ENCODE measurements at places on chromosomes 5 and 9.

DNA sequence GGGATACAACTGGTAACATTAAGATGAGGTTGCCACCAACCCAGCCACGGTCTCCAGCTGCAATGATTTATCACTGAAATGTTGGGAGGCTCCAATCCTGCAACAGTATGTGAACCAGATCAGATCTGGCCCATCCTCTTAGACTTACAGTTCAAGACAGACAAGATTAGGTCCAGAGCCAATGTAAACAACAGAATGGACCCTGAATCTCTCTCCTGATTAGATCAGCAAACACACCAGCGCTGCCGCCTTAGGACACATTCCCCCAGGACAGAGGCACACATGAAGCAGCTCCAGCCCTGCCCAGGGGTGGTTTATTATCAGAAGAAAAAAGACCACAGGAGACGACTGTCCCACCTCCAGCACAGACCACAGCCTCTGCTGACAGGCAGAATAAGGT, 82.1 kb downstream of the SLIT3 start:
- DNase-seq, result no peak

DNA sequence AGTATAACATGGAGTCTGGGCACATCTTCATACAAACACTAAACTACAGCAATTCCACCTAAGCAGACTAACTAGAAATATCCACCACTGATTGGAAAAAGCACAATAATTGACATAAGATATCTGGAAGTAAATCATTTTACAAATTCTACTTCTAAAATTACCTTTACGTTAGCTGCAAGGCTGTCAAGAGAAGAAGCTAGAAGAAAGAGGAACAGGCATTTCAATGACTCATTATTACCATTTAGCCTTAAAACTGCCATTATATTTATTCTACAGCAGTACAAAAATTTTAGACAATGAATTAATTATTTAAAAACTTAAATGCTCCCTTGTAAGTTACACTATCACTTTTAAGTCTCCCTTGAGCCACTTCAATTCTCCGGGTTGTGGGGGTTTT, 43.4 kb upstream of the PLPP6 start:
- DNase-seq, result no peak

GRCh38 chr5:151413800-151414199, 33.6 kb upstream of the SLC36A1 start:
- DNase-seq, result no peak

DNA sequence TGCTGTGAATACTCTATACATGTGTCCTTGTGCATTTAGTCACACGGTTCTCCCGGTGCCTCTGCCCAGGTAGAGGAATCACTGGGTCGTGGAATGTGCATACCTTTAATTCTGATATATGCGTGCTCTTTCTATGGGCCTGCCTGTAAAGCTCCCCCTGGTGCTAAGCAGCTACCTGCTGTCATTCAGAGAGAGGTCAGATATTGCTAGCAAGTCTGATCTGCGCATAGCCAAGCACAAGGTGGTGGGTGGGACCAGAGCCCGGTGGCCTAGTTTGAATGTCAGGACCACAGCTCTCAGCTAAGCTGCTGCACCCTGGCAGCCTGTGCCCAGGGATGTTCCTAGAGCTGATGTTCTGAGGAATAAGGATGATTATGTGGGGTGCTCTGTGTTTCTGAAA, 33.4 kb downstream of the TJP2 start:
- no peak for DNase-seq

DNA sequence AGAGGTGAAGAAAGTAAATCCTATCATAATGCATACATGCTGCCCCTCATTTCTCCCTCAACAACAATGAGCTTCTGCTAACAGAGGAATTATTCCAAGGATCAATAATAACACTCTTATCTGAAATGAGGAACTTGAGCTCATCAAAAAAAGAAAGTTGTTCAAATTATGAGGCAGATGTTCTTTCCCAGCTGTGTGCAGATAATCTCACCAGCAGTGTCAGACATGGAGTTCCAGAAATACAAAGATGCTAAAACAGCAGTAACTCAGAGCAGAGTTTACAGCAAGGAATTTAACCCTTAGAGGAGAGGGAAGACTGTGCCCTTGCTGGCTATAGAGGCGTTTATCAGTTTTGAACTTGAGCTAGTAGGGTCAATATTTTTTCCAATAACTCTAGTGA, 153.1 kb downstream of the TRIM36 start:
- DNase-seq, result no peak

GRCh38 chr5:87298692-87299362, 31.1 kb downstream of the RASA1 start:
- no peak for DNase-seq

- DNase-seq, result no peak
These were observed 2.0 kb downstream of the HAVCR2 start for GRCh38 chr5:157106630-157107461.

- no peak for DNase-seq
These were observed 66.7 kb upstream of the EGFLAM start for GRCh38 chr5:38191693-38192092.

- no peak for DNase-seq
These were observed 719 bp downstream of the ARL14EPL start for GRCh38 chr5:116032991-116033390.

GRCh38 chr5:173108914-173109313, 35.4 kb upstream of the BNIP1 start:
- no peak for DNase-seq

DNA sequence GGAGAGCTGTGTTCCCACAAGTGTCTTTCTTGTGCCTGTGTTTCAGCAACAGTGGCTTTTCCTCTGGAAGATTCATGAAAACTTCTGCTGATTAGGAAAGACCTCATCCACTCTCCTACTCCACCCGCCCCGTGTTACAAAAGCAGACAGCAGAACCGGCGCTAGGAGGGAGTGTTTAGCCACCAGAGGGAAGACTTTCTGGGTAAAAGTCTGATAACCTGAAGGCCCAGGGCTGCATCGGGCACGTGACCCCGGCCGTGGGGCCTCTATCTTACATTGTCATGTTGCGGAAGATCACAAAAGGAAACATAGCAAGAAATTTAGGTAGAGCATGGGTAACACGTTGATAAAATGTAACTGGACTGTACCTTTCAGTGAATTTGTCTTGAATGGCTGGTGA, 32.0 kb upstream of the DMRT2 start:
- no peak for DNase-seq

- DNase-seq, result no peak
These were observed 284.5 kb upstream of the NUDT12 start for GRCh38 chr5:103847060-103847459.

DNA sequence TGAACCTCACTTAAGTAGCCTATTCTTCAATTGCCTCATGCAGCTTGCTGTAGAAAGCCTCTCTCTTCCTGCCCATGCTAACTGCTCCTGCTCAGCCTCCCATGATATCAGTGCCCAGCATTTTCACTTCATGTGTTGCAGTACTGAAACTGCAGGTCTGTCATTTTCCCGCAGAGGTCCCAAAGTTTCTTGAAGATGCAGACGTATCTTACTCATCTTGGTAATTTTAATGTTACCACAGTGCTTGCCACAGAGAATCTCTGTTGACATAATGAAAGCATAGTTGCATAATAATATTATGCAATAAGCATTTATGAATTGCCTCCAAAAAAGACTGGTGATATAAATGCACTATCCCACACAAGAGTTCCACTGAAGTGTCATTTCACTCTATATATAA, 561.1 kb upstream of the DAP start:
- no peak for DNase-seq

GRCh38 chr5:113117543-113118115, 141.0 kb downstream of the DCP2 start:
- no peak for DNase-seq

GRCh38 chr5:135951807-135952206, 3.0 kb downstream of the LECT2 start:
- no peak for DNase-seq

- no peak for DNase-seq
These were observed 54.2 kb downstream of the DENND4C start for GRCh38 chr9:19284729-19285128.

- DNase-seq, result no peak
These were observed 370.9 kb upstream of the PRR16 start for GRCh38 chr5:120093178-120093577.

DNA sequence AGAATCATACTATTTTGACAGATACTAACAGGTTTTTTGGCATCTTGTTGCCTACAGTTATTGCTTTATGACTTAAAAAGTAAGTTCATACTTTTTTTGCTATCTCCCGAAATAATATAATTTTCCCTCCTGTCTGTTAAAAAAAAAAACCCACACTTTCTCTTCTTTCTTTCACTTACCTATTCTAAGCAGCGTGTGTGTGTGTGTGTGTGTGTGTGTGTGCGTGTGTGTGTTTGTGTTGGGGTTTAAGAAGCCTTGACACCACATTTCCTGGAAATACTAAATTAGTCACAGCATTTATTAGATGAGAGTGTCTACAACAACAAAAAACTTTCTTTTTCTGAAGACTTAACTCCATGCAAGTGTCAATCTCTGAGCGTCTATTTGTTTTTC, 12.4 kb downstream of the TNFAIP8 start:
- no peak for DNase-seq

- no peak for DNase-seq
These were observed 179.6 kb upstream of the CDH9 start for GRCh38 chr5:27217977-27218376.

GRCh38 chr9:121750715-121751623, 99.5 kb downstream of the DAB2IP start:
- peak; percentile 73 for DNase-seq

DNA sequence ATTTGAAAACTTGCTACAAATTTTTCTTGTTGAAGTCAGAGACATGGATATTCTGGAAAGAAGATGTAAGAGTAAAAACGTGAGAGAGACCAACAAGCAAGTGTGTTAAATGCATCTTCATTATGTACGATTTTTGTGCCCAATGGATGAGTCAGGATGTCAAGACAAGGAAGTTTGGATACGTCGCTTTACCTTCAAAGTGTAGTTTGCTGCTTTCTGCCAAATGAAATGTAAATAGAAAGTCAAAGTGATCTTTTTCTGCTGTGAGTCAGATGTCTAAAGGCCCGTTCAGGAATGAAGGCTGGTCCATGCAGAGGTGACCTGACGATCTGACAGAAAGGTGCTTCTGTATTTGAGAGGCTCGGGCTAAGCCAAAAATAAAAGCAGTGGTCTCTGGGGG, 273.1 kb upstream of the PIK3R1 start:
- no peak for DNase-seq

DNA sequence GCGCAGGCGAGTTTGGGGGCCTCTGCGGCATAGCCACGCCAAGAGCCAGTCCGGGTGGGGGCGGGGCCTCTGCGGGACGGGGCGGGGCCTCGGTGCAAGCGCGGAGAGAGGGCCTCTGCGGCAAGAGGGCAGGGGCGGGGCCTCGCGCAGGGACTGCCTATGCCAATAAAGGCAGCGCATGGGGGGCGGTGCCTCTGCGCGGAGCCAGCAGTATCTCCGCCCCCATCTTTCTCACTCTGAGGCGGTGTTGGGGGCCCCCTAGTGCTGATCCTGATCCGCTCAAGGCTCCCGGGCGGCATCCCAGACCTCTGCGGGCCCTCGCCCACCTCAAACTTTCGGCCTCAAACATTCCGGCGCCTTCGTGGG, 9.2 kb upstream of the GPRIN1 start:
- DNase-seq, result peak; percentile 86

DNA sequence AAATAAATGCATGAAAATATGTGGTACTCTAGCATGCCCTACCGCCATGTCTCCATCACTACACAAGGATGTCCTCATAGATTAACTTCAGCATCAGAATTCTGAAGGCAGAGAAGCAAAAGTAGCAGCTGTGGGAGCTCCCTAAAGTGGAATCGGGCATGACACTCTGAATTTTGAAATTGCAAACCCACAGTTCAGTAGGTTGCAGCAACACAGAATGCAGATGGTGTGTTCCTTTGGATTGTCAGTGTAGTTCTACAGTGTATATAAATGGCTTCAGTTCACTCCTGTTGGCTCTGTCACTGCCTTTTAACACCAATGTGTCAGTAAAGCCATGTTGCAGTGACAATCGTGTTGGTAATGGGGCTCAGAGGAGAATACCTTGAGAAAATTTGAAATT, 973.6 kb upstream of the WWC1 start:
- DNase-seq, result no peak

- DNase-seq, result no peak
These were observed 19.1 kb downstream of the ACSL6 start for GRCh38 chr5:131992370-131992769.

- DNase-seq, result no peak
These were observed 360.9 kb downstream of the KDM4C start for GRCh38 chr9:7118633-7119032.

DNA sequence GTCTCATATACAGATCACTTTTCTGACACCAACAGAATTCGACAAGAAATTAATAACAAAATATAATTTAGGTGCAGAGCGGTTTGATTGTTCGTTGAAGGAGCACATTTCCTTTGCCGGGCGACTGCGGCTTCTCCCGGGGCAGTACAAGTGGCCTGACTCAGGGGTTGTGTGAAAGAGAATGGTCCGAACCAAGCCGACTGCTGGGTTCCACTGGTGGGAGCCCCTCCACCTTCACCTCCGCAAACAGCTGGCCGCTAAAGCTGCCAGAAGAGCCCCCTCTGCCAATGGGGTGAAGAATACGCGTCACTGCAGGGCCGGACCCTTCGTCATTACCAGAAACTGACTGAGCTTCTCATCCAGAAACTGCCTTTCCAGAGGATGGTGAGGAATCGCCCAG, 156.0 kb upstream of the IFNE start:
- no peak for DNase-seq

- no peak for DNase-seq
These were observed 29.6 kb downstream of the IRF1 start for GRCh38 chr5:132460846-132461568.

- DNase-seq, result no peak
These were observed 374.9 kb upstream of the TRPC7 start for GRCh38 chr5:136740228-136740627.

DNA sequence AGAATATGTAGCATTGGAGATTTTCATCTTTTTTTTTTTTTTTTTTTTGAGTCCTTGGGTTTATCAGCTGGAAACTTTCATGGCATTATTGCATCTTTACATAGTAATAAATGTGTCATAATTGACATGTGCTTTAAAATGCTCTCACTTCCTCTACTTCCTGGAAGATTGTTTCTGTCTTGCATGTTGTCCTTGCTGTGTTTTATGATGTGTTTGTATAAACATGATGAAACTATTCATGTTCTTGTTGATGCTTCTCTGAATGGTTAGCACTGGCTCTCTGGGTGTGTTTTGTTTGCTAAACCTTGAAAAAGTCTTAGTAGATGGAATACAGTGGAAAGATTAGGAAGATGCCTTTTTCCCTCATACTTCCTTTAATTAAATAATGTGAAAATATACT, 87.9 kb downstream of the IQGAP2 start:
- DNase-seq, result no peak

DNA sequence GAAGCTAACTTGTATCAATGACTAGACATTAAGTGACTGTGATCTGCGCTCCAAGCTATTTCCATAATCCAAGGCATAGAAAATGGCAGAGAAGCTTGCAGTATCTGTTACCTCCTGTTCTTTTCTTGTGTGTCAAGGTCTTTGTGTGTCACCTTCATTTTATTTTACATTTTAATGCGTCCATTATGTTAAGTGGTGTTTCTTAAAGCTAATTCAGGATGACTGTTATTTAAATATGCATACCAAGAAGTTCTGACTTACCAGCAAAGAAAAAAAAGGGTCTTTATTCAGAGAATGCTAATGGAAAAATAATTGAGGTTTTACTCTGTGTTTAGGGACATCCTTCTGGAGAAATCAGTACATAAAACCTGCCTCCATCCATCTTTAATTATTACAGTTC, 52.3 kb downstream of the STK32A start:
- DNase-seq, result no peak

GRCh38 chr5:36523926-36524325, 82.5 kb upstream of the SLC1A3 start:
- DNase-seq, result no peak

Data from Calu3 (cell line).